ENCODE measurements at places on chromosomes 2 and 18.

DNA sequence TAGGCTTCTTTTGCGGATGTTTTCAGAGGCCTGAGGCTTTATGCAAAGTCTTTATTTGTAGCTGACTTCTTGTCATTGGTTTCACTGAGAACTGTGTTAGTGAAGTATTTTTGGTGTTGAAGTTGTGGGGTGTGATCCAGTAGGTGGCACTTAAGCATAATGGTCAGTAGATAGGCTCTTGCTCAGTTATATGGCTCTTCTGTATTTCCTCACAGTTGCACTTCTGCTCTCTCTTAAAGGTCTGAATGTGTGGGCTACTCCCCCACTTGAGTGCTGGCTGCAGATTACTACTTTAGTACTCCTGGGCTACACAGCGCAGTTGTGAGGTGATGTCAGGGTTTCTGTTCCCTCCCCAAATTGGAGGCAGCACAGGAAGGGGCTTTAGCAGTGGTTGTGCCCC lies 133.8 kb upstream of the SCN7A start:
- DNase-seq: no peak

DNA sequence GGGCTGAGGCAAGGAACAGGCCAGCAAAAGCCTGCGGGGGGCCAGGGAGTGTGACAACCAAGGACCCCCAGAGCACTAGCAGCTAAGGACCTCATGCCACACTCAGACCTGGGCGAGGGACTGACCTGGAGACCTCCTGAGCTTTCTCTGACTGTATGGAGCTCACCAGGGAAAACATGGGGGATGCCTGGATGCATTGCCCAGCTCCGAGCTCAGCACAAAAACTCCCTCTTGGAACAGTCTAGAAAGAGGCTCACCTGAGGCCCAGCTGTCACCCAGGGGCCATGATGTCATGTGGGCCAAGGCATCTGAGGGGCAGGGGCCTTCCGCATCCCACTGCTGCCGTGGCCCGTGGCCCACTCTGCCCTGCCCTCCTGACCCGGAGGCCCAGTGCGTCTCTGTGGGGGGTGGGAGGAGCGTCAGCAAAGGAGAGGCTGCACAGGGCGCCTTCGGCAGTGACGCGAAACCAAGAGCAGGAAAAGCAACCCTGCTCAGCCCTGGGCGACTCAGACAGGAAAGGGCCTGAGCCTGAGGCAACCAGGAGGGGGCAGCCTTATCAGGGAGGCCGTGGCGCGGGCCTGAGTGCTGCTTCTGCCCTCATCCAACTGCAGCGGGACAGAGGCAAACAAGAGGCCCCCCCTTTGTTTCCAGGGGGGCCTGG lies 57.3 kb upstream of the ALPP start:
- no peak for DNase-seq

- no peak for DNase-seq
Observed at GRCh38 chr18:31579375-31579774, 12.3 kb upstream of the TTR start.

DNA sequence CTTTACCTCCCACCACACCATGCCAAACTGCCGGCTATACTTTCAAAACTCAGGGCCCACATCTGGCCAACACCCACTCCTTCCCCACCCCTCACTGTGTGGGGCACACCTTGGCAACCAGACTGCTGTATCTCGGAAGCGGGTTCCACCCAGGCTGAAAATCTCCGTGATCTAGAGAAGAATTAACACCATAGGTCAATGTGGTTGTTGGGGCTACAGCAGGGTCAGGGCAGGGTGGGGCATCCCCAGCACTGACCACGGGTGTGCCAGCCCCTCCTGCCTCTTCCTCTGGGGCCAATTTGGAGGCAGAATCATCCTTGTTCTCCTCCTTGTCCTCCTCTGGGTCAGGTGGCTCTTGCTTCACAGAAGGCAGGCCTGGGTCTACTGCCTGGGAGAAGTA lies 6.3 kb upstream of the CFAP53 start:
- no peak for DNase-seq

- no peak for DNase-seq
Observed at GRCh38 chr2:75076088-75076487, 117.6 kb downstream of the POLE4 start.

GRCh38 chr2:116456429-116456828 lies 1358.1 kb upstream of the DDX18 start:
- no peak for DNase-seq

GRCh38 chr2:138030459-138030858 lies 66.2 kb downstream of the HNMT start:
- no peak for DNase-seq

Measured in KBM-7 (cell line).